Eye (tissue), 1 donor: ENCODE measurements at places on chromosomes 3 and 15.

DNA sequence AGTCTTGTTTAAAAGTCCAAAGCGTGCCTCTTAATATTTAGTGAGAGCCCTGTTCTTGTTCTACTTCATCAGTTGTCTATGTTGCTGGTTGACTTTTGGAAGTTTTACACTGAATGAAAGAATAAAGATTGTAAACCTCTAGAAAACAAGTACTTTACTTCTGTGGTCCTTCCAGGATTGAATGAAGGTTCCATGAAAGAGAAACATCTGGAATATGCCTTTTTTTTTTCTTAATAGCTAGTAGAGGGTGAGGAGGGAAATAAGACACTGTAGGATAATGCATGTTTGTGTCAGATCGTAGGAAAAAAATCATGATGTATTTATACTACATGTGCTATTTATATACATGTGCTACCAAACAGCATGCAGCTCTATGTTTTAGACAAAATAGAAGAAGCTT is 203.0 kb downstream of the GHSR start:
- no peak for DNase-seq

DNA sequence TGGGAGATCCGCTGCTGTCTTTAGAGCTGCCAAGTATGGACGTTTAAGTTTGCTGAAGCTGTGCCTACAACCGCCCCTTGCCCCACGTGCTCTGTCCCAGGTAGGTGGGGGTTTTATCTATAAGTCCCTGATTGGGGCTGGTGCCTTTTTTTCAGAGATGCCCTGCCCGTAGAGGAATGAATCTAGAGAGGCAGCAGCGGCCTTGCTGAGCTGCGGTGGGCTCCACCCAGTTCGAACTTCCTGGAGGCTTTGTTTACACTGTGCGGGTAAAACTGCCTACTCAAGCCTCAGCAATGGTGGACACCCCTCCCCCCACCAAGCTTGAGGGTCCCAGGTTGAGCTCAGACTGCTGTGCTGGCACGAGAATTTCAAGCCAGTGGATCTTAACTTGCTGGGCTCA is 83.4 kb upstream of the FGF7 start:
- DNase-seq = no peak

DNA sequence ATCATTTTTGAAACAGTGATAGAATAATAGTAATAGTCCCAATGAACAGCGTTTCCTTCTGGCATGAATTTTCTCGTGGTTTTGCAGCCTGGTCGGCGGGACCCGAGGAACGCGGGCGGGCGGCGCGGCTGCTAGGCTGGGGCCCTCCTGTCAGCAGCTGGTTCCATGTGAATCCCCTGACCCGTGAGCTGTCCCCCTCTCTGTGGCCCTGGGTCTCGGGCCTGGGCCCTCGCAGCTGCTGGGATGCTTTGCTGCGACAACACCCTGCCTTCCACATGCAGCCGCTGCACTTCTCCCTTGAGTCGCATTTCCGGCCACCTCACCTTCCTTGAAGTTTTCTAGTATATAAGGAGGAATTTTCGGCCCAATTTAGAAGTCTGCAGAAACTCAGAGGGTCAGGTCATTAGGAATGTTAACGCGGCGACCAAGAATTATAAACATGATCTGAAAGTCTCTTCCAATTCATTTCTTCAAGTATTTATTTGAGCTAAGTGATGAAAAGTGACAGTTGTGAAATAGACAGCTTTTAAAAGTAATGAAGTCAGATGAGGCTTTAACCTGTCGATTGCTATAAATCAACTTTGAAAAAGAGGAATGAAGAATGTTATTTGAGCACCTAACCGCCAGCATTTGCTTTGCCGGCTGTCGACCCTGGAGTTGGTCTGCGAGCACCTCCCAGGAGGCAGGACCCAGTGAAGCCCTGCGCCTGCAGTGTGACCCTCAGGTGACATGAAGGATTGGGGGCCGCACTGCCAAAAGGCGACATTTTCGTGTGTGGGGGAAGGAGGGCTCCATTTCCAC is 27.7 kb downstream of the NR2F2 start:
- DNase-seq = peak; percentile 65

DNA sequence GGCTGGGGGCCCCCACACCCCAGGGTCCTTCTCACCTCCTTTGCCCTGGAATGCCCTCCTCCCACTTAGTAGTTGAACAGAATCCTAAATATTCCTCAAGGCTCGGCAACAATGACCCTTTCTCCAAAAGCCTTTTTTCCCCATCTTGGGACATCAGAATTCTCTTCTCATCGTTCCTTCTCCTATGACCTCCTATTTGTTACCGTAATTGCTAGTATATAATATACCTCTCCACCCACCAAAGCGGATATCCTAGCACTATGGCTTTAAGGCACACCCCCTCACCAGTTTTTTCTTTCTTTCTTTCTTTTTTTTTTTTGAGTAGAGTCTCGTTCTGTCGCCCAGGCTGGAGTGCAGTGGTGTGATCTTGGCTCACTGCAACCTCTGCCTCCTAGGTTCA is 16.8 kb downstream of the HDAC11 start:
- no peak for DNase-seq

DNA sequence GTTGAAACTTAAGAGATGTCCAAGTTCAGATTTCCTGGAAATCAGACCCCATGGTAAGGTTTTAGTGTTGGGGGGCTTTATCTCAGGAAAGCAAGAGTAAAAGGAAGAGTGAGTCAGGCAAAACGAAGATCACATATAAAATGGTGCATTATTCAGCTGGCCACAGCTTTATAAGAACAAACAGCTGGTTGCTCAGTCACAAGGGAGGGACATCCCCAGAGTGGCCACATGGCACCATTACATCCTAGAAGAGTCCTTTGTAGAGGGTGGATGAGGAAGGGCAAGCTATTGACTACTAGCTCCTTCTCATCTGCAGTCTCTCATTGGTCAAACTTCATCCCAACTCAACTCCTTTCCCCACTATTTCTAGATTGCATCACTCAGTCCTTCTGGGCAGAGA is 68.3 kb upstream of the COL8A1 start:
- DNase-seq = no peak

GRCh38 chr3:161915418-161915750 is 418.8 kb downstream of the OTOL1 start:
- DNase-seq = peak; percentile 71

- peak; percentile 12 for DNase-seq
Observed at GRCh38 chr15:96121086-96121920, 209.2 kb upstream of the NR2F2 start.

DNA sequence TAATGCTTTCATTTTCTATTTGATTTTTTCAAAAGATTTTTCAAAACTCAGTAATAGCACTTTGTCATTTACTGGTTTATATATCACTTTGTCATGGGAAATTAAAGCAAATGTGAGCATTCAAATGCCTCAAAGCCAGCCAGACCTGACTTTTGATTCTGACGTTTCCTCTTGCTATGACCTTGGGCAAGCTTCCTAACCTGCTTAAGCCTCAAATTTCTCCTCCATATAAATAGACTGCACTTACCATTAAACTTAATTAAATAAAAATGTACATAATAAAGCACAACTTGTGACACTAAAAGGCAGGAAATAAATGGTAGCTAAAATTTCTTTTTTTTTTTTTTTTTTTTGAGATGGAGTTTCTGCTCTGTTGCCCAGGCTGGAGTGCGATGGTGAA is 19.2 kb downstream of the MCF2L2 start:
- DNase-seq = no peak

DNA sequence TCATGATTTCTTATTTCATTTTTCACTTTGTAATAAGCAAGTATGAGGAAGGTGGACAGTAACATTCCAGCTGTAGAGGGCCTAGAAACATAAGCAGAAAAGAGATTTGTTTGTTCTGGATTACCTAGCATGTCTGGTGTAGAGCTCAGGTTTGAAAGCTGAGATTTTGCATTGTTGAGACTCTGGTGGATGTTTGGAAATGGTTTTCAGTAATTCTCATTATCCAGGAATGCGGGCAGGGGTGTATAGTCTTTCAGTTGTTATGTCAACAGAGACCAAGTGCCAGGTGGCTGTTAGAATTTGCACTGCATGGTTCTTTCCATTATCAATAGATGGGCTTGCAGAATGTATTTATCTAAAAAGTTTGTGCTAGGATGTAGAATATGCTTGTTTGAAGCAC is 10.9 kb downstream of the GPD1L start:
- DNase-seq = no peak

GRCh38 chr15:60722328-60723112 is 243.6 kb upstream of the ICE2 start:
- no peak for DNase-seq

DNA sequence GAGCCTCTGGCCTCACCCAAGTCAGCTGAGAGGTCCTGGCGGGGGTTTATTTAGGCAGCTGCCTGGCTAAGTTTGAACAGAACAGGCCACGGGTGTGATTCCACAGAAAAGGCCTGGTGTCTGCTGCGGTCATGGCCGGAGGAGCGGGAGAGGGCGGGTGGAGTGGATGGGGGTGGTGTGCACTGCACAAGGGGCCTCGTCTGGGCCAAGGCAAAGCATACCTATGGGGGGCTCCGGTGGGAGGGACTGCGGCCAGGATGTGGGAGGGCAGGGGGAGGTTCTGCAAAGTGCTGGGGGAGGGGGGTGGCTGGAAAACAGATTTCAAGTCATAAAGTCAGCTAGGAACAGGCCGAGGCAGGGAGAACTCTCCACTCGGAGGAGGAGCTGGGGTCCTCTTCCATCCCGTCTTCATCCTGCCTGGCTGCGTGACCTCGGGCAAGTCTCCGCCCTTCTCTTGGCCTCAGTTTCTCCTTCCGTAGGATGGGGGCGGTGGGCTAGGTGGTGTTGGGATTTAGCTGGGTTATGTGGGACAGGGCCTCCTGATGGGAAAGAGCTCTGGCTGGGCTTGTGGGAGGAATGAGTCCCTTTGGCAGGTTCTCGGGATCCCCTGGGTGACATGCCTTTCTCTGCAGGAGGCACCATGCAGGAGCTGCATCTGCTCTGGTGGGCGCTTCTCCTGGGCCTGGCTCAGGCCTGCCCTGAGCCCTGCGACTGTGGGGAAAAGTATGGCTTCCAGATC is 878 bp downstream of the ISLR start:
- DNase-seq = peak; percentile 66

DNA sequence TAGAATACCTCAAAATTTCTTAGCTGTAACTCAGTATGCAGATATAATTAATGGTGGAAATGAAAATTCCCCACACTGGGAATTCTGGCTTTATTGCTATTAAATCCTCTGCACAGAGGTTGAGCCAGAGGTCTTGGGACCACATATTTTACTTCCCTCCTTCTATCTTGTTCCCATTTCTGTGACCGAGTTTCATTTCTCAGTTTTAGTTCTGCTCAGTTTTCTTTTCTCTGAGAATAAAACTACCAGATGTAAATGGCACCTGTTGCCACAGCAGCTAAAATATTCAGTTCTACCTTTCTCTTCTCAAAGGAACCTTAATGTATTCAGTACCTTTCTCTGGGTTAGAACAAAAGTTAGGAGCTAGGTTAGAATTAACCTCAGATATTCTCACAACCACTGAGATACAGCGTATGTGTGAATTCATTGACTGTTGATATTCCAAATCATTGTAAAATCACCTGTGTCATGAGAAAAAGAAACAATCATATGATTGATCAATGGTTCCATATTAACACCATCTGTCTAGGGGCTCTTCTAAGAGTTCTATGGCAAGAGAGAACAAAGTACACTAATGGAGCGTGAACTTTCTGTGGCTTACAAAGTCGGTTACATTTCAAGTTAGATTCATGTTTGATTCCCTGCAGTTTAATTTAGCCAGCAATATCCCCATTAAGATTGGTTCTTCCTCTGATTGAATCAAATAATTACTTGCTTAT is 374.1 kb downstream of the EFHB start:
- no peak for DNase-seq

GRCh38 chr3:163056874-163057497 is 1560.4 kb downstream of the OTOL1 start:
- peak; percentile 64 for DNase-seq

- DNase-seq = no peak
Observed at GRCh38 chr3:157465741-157466140, 29.1 kb downstream of the PTX3 start.

DNA sequence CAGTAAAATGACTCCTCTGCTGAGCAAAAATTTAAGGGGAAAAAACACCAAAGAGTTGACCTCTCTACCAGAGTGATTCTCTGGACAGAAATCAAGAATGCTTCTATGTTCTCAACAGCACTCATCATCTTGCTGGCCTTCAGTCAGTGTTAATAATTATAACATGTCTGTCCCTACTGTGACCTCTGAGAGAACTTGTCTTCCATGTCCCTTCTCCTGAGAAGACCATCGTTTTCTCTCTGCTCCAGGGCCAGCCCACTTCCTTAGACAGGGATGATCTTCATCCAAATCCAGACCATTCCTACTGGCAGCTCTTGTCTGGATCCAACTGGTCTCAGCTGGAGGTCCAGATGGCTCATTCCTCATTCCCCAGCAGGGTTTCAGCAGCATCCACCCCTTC is 139.0 kb upstream of the NECTIN3 start:
- DNase-seq = no peak
